ENCODE measurements at places on chromosomes 16 and 17.
A peak's percentile ranks its signal among the peaks of the same experiment; 100 is the strongest.

DNA sequence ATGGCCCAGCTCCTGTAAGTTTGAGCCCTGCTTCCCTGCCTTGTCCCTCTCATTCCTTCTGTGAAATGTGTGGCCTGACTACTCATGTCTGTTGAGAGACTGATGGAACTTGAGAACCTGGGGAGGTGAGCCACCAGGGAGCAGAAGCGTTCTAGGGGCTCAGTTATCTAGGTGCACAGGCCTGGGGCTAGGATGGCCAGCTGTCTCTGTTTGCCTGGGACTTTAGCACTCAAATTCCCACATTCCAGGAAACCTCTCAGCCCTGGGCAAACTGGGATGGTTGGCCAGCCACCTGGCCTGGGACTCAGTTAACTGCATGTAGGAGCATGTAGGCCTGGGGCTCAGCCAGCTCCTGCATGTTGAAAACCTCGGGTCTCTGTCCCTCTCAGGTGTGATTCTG, 9.3 kb upstream of the EPN3 start:
- DNase-seq: no peak

DNA sequence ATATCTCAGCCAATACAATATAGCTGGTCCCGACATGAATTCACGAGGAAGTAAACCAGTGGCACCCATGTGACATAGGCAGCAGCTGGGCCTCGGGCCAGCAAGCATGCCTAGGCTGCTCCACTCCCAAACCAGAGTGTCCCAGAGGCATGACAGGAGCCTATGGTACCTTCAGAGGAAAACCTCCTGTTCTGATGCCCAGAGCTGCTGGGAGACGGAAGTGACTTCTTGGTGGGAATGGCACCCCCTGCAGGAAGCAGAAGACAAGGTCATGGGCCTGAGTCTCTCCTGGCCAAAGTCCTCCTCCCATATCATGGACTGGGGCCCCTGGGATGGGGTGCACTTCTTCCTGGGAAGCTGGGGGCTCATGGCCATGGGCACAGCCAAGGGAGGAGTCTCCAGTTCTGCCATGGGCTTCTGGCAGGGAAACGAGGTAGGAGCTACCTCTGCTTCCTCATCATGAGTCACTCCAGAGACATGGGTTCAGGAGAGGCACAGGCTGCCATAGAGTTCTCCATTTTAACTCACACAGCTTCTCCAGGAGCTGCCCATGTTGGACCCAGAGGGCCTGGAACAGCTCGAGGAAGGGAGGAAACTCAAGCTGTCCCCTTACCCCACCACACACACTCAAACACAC, 13.4 kb downstream of the FBF1 start:
- DNase-seq: no peak

GRCh38 chr17:34276826-34277225, 6.8 kb downstream of the CCL7 start:
- no peak for DNase-seq

DNA sequence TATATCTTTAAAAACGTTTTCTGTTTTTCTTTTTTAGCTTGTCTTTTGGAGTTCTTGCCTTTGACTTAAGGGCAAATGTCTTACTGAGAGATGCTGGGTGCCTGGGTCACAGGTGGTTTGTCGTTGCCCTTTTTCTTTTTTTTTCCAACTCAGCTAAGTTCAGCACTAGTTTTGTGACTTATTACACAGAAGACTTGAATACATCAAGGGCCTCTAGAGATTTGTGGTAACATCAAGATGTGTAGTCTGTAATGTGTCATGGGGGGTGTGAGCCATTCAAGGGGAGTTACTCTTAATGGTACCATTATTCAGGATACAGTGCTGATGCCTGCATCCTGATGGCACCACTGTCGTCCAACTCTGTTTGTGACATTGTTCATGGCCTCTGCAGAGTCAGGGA, 95.1 kb downstream of the PRKCA start:
- DNase-seq: no peak

DNA sequence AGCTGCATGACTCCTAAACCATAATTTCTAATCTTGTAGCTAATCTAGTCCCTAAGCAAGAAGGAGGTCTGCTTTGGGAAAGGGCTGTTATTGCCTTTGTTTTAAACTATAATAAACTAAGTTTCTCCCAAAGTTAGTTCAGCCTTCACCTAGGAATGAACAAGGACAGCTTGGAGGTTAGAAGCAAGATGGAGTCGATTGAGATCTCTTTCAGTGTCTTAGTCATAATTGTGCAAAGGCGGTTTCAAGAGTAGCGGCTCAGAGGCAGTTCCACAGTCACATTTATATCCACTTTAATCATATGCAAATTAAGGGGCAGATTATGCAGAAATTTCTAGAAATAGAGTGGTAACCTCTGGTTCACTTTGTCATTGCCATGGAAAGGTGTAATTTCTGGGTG, 17.4 kb downstream of the DRC7 start:
- no peak for DNase-seq

DNA sequence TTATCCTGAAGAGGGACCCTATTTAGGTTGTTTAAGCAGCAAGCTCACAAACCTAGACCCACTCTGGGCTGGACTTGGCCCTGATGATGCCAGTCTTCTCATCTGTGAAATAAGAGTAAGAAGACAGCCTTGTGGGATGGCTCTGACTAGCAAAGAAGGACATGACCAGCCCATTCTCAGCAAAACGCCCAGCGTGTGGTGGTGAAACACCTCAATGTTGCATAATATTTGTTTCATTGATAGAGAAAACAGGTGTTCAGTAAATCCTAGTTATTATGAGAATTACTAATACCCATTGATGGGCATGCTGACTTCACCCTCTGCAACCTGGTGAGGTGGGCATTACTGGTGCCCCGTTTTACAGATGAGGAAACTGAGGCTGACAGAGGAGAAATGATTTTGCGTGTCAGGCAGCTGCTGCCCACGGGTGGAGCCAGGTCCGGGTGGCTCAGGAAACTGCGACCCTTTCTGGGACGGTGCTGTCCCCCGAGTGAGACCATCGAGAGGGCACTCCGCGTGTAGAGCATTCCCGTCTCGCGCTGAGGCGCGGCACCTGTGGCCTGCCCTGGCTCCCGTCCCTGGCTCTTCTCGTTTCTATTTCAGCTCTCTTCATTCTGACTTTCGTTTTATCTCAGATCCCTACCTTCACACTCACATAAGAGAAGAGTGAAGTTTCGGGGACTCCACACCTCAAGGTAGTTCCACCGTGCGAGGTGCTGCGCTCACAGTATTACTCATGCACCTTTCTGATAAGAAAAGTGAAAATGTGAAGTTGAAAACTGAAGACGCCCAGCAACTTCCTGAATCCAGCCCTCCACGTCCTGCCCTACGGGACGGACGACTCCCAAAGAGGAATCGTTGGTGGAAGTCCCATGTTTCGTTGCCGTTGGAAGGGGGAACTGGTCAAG, 48.5 kb downstream of the IRF8 start:
- peak; percentile 2 for DNase-seq

DNA sequence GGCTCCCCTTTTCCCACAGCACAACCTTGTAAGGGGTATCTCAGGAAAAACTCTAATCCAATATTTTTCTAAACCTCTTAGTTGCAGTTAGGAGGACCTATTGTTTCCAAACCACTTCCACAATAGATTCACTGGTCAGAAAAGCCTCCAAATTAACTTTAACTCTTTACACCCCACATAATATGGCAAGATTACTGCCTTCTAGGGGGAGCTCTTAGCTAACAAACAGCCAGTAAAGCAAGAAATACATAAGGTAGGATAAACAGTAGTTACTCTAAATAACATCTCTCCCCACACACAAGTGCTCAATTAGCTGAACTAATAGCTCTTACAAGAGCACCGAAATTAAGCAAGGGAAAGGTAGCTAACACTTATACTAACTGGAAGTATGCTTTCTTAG, 192.1 kb upstream of the KIF2B start:
- no peak for DNase-seq

Measured in activated effector memory CD4-positive, alpha-beta T cell treated with Interleukin-2 at 50 U/mL for 16 hours (primary cell).